Stimulated activated CD4-positive, alpha-beta T cell treated with anti-CD3 and anti-CD28 coated beads, Interleukin-4, amount 100 ng/mL, for 4 hours (primary cell): ENCODE measurements at places on chromosomes 5 and 9.

DNA sequence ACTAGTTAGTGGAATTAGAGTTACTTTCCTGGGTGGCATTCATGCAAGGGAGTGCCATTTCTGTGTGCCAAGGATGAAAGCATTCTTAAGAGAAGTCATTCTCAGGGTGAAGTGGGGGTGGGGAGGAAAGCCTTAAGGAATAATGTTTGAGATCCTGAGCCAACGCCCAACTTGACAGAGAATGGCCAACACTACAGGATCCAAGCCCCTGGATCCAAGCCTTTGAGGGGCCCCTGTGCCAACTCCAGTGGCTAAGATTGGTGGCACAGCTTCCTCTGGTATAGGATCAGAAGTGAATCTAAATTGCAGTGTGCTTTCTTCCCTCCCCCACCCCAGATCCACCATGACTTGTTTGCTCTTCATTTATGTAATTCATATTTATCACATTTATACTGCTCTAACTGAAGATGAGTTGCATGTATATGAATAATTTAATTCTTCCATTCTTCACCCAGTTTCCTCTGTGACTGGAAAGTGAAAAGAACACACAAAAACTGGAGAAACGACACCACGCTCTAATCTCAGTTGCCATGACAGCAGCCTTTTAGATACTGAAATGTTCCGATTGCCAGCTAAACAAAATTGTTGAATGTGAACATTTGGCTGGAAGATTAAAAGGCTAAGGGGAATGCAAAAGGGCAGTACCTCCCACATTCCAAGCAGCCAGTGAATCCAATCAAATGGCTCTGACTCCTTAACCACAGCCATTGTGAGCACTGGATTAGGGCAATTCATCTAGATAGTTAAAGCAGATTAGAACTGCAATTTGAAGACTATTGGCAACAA lies 4.5 kb downstream of the ZNF608 start:
- no peak for DNase-seq

DNA sequence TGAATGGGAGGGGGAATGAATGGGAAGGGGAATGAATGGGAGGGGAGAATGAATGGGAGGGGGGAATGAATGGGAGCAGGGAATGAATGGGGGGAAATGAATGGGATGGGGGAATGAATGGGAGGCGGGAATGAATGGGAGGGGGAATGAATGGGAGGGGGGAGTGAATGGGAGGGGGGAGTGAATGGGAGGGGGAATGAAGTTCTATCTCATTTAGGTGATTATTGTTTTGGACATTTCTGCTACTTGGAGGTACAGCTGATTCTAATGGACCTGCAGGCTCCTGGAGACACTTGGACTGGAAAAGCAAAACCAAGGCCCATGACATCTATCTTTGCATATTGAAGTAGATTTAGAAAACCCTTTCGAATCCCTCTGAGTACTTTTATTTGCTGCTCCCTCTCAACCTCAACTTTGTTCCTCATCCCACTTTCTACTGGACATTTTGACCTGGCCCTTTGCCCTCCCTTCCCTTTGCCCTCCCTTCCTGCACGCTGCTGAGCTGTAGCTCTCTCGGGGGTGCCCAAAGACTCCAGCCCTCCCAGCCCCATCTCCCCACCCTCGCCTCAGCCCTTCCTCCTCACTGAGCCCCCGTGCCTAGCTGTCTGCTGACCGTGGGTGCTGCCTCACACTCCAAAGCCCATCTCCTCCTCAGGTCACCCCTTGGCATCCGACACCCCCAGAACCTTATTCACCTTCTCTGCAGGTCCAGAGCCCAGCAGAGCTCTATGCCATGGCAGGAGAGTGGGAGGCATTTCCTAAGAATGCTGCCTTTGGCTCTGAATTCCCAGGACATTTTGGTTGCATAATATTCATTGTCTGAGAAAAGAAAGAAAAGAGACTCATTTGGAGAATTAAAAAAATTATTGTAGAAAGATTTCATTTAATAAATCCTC lies 19.9 kb upstream of the LPCAT1 start:
- no peak for DNase-seq

DNA sequence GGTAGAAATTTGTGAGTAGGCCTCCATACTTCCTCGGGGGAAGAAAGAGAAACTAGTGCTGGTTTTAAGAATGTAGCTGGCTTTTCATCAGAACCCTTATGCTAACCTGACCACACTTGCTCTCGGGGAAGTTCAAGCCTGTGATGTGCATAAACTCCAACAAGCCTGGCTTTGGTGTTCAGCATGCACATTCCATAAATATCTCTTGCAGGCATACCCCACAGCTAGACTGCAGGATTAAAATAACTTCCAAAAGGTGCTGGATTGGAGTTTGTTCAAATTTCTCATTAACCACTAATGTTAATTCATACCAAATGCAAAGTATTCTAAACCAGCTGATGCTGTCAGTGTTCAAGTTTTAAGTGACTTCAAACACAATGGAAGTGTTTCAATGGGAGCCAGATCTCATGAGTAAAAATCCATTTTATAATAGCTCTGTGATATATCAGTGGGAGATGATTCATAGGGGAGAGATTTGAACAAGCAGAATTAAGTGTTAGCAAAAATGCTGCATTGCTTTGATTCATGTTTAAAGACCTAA lies 79.4 kb downstream of the NPR3 start:
- DNase-seq, result no peak

- no peak for DNase-seq
These were observed 128.8 kb downstream of the FSTL4 start for GRCh38 chr5:133483406-133484090.

- no peak for DNase-seq
These were observed 509.4 kb upstream of the KLF4 start for GRCh38 chr9:107999011-107999410.

DNA sequence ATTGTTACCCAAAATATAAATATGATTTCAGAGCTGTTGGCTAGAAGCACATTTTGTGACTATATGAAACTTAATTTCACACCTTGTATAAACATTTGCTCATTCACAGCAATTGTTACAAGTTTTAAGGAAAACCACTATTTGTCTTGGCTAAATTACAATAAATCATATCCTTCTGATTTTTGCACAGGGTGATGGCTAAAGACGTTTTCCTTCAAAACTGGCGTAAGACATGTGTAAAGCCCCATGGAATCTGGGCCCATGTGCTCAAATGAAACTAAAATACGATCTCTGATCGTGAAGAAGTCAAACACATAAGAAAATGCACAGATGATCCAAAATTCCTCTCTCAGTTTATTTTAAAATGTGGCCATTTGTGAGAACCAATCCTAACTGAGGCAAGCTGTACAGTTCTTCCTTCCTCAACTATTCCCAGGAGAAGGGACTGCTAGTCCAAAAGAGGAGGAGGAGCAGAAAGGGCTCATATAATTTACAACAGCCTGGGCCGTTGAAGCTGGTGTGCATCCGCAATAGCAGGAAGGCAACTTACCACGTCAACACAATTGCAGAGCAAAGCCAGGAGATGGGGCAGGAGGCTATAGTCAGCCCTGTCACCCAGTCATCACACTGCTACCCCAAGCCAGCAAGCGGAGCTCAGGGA lies 98.4 kb downstream of the MED27 start:
- DNase-seq, result no peak

- peak; percentile 29 for DNase-seq
These were observed 125.3 kb upstream of the ABCA1 start for GRCh38 chr9:105053209-105053652.

DNA sequence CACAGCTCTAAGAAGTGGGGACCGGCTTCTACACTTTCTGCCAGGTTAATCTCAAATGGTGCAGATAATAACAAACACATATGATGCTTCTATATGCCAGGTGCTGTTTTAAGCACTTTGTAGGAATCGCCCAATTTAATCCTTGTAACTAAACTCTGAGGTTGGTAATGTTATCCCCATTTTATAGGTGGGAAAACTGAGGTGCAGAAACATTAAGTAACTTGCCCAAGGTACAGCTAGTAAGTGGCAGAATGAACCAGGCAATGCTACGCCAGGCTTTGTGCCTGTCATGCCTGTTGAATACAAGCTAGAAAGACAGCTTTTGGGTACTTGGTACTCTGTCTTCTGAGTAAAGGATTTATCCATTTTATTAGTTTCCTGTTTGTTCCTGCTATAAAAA lies 19.7 kb downstream of the IQGAP2 start:
- no peak for DNase-seq

GRCh38 chr9:20297646-20298084 lies 324.6 kb downstream of the MLLT3 start:
- DNase-seq, result no peak

- no peak for DNase-seq
These were observed 7.3 kb downstream of the CDC14B start for GRCh38 chr9:96612105-96612965.

DNA sequence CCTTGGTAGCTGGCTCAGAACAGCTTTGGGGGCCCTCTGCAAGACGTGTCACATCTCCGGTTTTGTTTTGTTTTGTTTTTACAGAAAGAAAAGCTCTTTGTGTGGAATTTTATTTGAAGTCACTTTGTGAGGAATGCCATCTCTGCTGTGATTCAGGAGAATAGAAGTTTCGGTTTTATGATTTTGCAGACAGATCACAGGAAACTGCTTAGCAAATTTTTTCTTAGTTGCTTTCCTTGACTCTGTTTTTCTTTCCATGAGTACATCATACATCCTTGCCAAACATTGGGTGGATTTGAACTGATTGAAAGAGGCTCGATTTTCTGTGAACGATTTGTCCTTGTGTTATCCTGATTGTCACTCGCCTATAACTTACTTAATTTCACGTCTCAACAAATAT lies 5.1 kb downstream of the SEMA5A start:
- DNase-seq, result no peak

- no peak for DNase-seq
These were observed 8.4 kb downstream of the MTAP start for GRCh38 chr9:21810881-21811280.

DNA sequence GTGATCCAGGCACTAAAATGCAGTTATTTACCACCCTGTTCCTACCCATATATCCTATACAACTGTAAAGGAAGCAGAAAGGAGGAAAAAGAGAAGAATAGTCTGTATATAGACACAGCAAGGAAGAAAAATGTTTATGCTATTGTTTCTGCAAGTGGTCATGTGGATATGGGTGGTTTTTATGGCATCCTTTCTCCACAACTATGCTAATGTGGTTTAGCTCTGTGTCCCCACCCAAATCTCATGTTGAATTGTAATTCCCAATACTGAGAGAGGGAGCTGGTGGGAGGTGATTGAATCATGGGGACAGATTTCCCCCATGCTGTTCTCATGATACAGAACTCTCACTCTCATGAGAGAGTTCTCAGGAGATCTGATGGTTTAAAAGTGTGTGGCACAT lies 439.8 kb downstream of the ZSWIM6 start:
- DNase-seq, result no peak

GRCh38 chr9:113868501-113868900 lies 7.6 kb upstream of the ZNF618 start:
- DNase-seq, result no peak

DNA sequence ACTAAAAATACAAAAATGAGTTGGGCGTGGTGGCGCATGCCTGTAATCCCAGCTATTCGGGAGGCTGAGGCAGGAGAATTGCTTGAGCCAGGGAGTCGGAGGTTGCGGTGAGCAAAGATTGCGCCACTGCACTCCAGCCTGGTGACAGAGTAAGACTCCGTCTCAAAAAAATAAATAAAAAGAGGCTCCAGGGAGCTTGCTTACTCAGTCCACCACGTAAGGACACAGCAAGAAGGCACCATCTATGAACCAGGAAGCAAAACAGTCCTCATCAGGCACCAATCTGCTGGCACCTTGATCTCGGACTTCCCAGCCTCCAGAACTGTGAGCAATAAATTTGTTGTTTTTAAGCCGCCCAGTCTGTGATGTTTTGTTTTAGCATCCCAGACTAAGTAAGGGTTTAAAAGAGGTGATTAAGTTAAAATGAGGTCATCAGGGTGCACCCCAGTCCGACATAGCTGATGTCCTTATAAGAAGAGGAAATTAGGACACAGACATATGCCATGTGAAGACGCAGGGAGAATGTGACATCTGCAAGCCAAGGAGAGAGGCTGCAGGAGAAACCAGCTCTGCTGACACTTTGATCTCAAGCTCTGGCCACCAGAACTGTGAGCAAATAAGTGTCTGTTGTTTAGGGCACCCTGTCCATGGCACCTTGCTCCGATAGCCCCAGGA lies 45.9 kb downstream of the C9orf50 start:
- no peak for DNase-seq

DNA sequence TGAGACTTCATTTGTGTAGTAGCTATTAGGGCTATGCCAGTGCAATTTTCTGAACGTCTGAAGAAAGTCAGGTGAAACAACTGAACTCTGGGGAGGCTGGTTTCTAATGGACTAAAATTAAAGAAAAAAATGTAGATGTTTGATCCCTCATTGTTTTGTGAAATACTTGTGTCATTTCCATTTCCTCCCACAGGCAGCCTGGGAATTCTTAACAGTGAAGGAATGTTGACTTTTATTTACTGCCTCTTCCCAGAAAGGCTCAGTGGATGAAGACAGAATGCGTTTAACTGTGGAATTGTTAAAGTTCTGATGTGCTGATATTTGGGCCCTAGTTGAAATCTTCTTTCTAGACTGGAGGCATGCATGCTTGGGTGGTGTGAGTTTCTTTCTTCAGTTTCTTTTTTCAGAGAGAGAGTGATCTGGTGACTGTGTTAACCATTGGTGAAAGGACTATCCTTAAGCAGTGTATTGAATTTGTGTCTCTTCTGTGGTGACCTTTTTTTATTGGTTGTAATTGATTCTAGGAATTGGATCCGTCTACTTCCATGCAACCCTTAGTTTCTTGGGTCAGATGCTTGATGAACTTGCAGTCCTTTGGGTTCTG lies 15.5 kb downstream of the ACER2 start:
- no peak for DNase-seq

GRCh38 chr5:51027271-51027670 lies 356.0 kb upstream of the ISL1 start:
- no peak for DNase-seq

DNA sequence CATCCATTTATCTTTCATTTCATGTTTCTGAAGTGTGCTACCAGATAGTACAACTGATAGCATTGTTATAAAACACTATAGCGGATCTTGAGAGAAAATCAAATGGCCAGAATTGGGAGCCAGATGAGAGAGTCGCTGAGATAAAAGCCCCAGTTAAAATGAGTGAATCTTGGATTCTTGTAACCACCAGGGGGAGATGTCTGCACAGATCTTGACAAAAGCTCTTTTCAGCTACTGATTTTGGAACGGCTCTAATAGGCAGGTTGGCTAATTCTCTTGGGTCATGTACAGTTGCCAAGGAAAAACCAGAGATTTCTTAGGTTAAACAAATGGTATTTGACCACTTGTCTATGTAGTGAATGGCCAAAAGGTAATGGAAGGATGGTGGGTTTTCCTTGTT lies 21.7 kb downstream of the F2RL2 start:
- peak; percentile 4 for DNase-seq

DNA sequence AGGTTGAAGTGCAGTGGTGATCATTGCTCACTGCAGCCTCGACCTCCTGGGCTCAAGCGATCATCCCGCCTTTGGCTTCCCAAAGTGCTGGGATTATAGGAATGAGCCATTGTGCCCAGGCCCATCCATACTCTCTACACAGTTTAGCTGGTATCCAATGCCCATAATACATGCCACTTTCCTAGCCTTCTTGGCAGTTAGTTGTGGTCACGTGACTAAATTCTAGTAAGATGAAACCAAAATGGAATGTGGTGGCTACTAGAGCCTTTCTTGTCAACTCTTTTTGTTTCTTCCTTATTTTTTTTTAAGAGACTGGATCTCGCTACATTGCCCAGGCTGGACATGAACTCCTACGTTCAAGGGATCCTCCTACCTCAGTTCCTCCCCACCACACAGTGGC lies 15.3 kb upstream of the KIF27 start:
- no peak for DNase-seq

- DNase-seq, result no peak
These were observed 17.3 kb upstream of the DAP start for GRCh38 chr5:10778179-10778910.

- no peak for DNase-seq
These were observed 104.6 kb upstream of the GPBP1 start for GRCh38 chr5:57069115-57069835.

- DNase-seq, result no peak
These were observed 298.2 kb upstream of the ZNF608 start for GRCh38 chr5:125044491-125045282.
